ENCODE measurements at places on chromosomes 7 and 10.
A peak's percentile ranks its signal among the peaks of the same experiment; 100 is the strongest.

GRCh38 chr7:116510795-116511194, 11.3 kb downstream of the CAV2 start:
- H3K4me3 ChIP-seq: no peak overlapping the region
- peaks cover 14% of the 10 kb centered on the region for H3K4me1 ChIP-seq
- DNase-seq: no peak
- peaks cover 36% of the 10 kb centered on the region for H3K27me3 ChIP-seq
- H3K27ac ChIP-seq: no peak overlapping the region

GRCh38 chr10:129992356-129992755, 28.3 kb upstream of the EBF3 start:
- no peak overlapping the region for H3K4me3 ChIP-seq
- no peak for DNase-seq
- H3K36me3 ChIP-seq: no peaks in the 10 kb centered on the region

GRCh38 chr10:13352519-13352918, 4.4 kb upstream of the SEPHS1 start:
- H3K4me1 ChIP-seq: peaks cover 38% of the 10 kb centered on the region
- no peaks in the 10 kb centered on the region for H3K36me3 ChIP-seq
- peaks cover 3% of the 10 kb centered on the region for H3K27me3 ChIP-seq

- no peaks in the 10 kb centered on the region for H3K27me3 ChIP-seq
- no peak overlapping the region for H3K4me3 ChIP-seq
- no peak overlapping the region for H3K27ac ChIP-seq
- H3K4me1 ChIP-seq: no peaks in the 10 kb centered on the region
- DNase-seq: no peak
- H3K36me3 ChIP-seq: no peaks in the 10 kb centered on the region
Observed at GRCh38 chr10:36675458-36675880, 449.9 kb upstream of the ANKRD30A start.

DNA sequence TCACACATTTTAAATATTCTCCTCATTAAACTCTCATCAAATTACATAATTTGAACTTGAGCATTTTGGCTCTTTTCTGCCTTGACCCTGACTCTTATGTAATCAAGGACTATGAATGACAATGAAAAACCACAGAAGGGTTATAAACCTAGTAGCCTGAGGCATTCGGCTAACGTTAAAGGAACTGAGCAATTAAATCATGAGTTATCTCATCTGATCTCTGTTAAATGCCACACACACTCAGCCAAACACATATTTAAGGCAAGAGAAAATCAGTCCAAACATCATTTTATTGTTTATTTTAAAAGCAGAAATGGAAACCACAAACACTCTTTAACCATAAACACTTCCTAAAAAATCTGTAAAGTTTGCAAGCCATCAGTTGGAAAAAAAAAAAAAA, 204.3 kb downstream of the DGKI start:
- H3K27ac ChIP-seq: no peak overlapping the region
- no peaks in the 10 kb centered on the region for H3K36me3 ChIP-seq
- H3K27me3 ChIP-seq: peaks cover 8% of the 10 kb centered on the region

DNA sequence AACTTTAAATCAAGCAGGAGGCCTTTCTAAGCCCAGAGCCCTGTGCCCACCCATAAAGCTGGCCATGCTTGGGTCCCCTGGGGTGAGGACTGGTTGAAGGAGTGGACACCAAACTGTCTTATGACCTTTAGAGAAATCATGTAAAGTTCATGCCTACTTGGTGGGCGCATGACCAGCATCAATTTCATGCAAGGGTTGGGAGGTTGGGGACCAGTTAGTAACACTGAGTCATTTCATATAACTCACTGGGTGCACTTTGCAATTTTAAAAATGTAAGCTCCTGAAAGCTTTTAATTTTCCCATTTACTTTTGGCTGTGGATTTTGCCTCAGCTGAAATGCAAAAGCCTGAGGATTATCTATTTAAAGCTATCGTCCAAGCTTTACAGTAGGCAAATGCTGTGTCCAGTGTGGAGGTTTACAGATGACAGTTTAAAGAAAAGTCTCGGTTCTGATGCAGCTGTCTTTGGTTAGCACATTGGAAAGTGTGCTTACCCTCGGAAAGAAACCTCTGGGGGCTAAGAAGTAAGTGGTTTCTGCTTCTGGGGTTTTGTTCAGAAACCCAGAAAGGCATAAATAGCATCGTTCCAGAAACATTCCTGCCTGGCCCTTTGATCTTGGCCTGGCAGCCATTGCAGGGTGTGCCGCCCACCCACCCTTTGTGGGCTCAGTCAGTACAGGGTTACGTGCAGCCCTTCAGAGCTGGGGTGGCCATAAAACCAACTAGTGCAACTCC, 48.8 kb upstream of the CHST15 start:
- no peaks in the 10 kb centered on the region for H3K36me3 ChIP-seq
- peaks cover 14% of the 10 kb centered on the region for H3K27me3 ChIP-seq
- no peak for DNase-seq
- no peak overlapping the region for H3K27ac ChIP-seq

GRCh38 chr7:112891698-112892097, 101.5 kb upstream of the TMEM168 start:
- no peak overlapping the region for H3K27ac ChIP-seq
- H3K4me1 ChIP-seq: no peaks in the 10 kb centered on the region
- DNase-seq: no peak
- no peak overlapping the region for H3K4me3 ChIP-seq

DNA sequence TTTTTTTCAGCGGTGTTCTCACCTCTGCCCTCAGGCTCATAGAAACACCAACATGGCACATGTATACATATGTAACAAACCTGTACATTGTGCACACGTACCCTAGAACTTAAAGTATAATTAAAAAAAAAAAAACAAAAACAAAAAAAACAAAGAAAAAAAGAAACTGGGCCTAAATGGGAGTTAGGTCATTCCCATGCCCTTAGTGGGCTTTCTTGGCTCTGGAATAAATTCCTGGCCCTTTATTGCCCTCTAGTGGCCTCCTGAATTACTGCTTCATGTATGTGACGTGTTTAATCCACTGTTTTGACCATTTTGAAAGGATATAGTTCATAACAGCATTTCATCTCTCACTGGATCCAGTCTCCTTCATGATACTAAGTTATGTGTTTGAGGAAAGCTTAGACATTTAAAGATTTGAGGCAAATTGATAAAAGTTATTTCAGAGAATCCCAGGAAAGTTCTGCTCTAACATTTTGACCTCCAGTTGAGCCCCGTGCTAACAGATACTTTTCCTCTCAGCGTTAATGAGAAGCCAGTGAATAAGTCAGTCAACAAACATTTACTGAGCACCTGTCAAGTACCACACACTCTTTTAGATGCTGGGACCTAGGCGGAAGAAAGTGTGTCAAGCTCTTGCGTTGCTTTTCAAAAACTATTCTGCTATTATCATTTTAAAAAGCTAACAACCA, 54.7 kb upstream of the SYPL1 start:
- H3K27ac ChIP-seq: no peak overlapping the region
- no peak overlapping the region for H3K4me3 ChIP-seq
- no peaks in the 10 kb centered on the region for H3K4me1 ChIP-seq
- peaks cover 3% of the 10 kb centered on the region for H3K27me3 ChIP-seq
- peak; percentile 54 for DNase-seq

- no peaks in the 10 kb centered on the region for H3K4me1 ChIP-seq
- no peaks in the 10 kb centered on the region for H3K36me3 ChIP-seq
- H3K27ac ChIP-seq: no peak overlapping the region
- H3K27me3 ChIP-seq: peaks cover 20% of the 10 kb centered on the region
- no peak for DNase-seq
Observed at GRCh38 chr7:22751341-22751740, 24.3 kb downstream of the IL6 start.

DNA sequence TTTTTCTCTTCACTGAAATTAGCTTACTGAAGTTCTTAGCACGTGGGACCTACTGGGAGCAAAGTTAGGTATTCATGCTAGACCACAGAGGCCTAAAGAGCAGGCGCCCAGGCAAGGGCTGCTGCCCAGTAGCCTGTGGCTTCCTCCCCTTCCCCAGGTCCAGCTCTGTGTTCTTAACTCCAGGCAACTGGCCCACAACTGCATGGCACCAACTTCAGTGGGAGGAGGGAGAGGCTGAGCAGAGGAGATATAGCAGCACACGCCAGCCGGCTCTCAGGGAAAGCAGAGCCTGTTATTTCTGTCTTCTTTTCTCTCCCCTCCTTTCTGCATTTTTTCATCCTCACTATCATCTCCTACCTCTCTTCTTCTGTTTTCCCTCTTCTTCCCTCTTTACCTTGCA, 67.4 kb downstream of the PCGF5 start:
- H3K4me3 ChIP-seq: no peak overlapping the region
- no peak for DNase-seq
- no peaks in the 10 kb centered on the region for H3K27me3 ChIP-seq
- H3K4me1 ChIP-seq: no peaks in the 10 kb centered on the region
- no peaks in the 10 kb centered on the region for H3K36me3 ChIP-seq

GRCh38 chr10:124308811-124309210, 109.9 kb downstream of the OAT start:
- no peak for DNase-seq
- no peaks in the 10 kb centered on the region for H3K36me3 ChIP-seq
- no peak overlapping the region for H3K4me3 ChIP-seq
- H3K4me1 ChIP-seq: no peaks in the 10 kb centered on the region

DNA sequence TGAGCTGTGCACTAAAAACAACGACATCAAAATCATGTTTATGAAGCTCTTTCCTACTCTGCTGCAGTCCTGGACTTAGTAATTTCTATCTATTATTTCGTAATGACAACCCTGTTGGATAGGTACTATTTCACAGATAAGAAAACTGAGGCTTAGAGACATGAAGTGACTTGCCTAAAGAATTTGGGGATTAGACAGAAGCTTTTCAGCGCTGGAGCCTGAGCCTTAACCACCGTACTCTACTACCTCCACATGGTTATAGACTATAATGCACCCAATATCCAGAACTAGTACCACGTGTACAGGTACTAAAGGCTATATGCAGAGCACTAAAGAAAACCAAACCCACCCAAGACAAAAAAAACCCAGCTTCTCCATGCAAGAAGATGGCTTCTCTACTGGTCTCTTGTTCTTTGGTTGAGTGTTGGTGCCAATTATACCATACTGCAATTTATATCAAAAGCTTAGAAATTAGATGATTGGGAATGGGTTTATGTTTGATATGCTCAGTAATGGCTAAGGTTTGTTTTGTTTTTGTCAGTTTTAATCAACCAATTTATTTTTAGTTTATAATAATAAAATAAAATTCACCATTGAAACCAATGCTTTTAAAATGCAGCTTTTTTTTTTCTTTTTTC, 6.5 kb upstream of the SNX10 start:
- H3K4me3 ChIP-seq: no peak overlapping the region
- DNase-seq: no peak
- H3K36me3 ChIP-seq: no peaks in the 10 kb centered on the region

DNA sequence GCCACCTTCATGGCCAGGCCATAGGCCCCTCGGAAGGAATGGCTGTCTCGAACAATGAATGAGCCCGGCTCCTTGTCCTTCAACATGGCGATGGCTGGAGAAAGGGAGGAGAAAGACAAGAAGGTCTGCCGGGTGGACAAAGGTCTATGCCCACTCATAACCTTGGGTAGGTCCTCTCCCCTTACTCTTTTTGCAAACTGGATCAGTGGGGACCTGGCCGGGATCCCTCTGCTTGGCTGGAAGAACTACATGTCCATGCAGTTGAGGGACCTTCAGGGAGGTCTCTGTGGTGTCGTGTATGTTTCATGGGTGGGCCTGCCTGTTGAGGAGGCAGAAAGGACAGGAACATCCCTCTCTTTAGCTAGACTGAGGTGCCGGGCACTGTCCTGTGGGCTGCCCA, 284.8 kb downstream of the TNS3 start:
- no peak overlapping the region for H3K27ac ChIP-seq
- no peak overlapping the region for H3K4me3 ChIP-seq
- no peaks in the 10 kb centered on the region for H3K27me3 ChIP-seq
- H3K4me1 ChIP-seq: no peaks in the 10 kb centered on the region
- no peak for DNase-seq
- H3K36me3 ChIP-seq: no peaks in the 10 kb centered on the region

- H3K4me1 ChIP-seq: peaks cover 39% of the 10 kb centered on the region
- H3K27ac ChIP-seq: peak overlapping the region; percentile 10
- H3K36me3 ChIP-seq: peaks cover 52% of the 10 kb centered on the region
- no peak for DNase-seq
- H3K4me3 ChIP-seq: no peak overlapping the region
Observed at GRCh38 chr7:26183545-26184280, 16.8 kb downstream of the HNRNPA2B1 start.

GRCh38 chr7:18387191-18387735, 108.3 kb upstream of the HDAC9 start:
- no peaks in the 10 kb centered on the region for H3K27me3 ChIP-seq
- no peak for DNase-seq
- H3K4me1 ChIP-seq: no peaks in the 10 kb centered on the region
- H3K4me3 ChIP-seq: no peak overlapping the region

- no peak within 1 kb of the TSS for H3K27ac ChIP-seq
- peaks cover 6% of the 10 kb centered on the region for H3K4me1 ChIP-seq
- H3K36me3 ChIP-seq: no peaks in the 10 kb centered on the region
- no peak within 1 kb of the TSS for H3K4me3 ChIP-seq
Observed at GRCh38 chr7:20217193-20217948, at the start of gene MACC1. MACC1 (minus strand) TSS chr7:20217384; CDS start chr7:20161862, 55,522 bp downstream.

DNA sequence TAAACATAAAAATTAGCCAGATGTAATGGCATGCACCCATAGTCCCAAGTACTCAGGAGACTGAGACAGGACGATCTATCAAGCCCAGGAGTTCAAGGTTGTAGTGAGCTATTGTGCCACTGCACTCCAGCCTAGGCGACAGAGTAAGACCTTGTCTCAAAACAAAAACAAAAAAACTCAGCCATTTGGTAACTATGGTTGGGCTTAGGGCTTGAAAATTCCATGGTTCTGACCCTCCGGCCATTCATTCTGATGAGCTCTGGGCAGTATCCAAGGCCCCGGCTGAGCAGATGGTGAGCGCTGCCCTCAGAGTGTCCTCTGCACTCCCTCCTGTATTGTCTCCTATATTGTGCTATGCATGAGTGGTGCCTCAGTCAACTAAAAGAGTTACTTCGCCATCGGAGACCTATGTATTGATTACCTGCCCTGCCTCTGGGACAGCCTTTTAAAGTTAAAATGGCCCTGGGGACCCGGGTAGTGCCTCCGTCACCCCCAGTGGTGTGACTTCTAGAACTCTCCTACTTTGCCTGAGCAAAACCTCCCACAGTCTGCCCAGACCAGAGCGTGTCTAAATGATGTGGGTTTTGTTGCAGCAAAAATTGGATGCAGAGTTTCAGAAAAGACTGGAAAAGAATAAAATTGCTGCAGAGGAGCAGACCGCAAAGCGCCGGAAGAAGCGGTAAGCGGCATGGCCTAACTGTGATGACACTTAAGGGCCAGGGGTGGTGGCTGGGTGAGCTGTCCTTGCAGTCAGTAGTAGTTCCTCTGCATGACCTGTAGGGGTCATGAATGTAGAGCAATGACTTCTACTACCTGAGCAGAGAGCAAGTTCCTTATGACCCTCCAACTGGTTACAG, 8.1 kb downstream of the PRKRIP1 start:
- H3K4me3 ChIP-seq: no peak overlapping the region
- no peaks in the 10 kb centered on the region for H3K27me3 ChIP-seq
- peaks cover 9% of the 10 kb centered on the region for H3K4me1 ChIP-seq
- peaks cover 57% of the 10 kb centered on the region for H3K36me3 ChIP-seq

Data from activated CD4-positive, alpha-beta T cell treated with anti-CD3 and anti-CD28 coated beads, Interleukin-2, amount 10 ng/mL, durations not matched to agents 7 days and 5 days (primary cell).